ENCODE measurements at places on chromosomes 2 and 18.

- DNase-seq, result peak; percentile 32
Measured at GRCh38 chr2:111118981-111119821, 1.5 kb upstream of the BCL2L11 start.

GRCh38 chr2:134982603-134983002 lies 64.0 kb downstream of the CCNT2 start:
- no peak for DNase-seq

- DNase-seq, result no peak
Measured at GRCh38 chr18:33369711-33370449, 70.6 kb downstream of the CCDC178 start.

GRCh38 chr18:65057439-65058083 lies 693.3 kb upstream of the CDH7 start:
- no peak for DNase-seq

DNA sequence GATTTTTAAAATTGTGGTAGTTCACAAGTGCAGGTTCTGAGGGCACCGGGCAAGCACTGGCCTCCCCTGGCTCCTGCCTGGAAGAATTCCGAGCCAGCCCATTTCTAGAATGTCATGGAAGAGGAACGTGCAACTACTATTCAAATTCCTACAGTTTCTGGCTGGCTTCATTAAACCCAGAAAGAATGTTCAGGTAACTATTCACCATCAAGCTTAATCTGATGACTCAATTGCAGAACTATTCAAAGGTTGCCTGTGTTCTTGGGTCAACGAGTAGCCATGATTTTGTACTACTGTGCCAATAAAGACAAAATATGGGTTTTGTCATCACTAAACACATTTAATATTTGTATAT lies 14.3 kb upstream of the MFF start:
- DNase-seq, result no peak

GRCh38 chr2:105373344-105373781 lies 25.5 kb downstream of the FHL2 start:
- no peak for DNase-seq

DNA sequence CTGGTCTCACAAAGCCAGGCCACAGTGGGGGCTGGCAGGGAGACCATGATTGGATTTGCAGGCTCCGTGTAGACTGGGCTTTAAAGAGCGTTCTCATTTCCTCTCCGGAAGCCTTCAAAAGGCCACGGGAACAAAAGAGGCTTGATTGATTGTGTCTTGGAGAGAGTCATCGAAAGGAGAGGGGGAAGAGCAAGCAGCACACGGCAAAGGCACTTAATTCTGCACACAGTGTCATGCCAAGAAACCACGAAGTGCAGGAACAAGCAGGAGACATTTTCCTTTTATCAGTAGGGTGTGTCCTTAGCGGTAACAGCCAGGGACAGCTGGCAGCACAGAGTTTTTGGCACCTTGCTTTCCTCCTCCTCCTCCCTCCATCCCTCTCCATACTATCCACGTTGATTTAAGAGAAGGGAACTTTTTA lies 47.7 kb downstream of the GLI2 start:
- DNase-seq, result no peak

DNA sequence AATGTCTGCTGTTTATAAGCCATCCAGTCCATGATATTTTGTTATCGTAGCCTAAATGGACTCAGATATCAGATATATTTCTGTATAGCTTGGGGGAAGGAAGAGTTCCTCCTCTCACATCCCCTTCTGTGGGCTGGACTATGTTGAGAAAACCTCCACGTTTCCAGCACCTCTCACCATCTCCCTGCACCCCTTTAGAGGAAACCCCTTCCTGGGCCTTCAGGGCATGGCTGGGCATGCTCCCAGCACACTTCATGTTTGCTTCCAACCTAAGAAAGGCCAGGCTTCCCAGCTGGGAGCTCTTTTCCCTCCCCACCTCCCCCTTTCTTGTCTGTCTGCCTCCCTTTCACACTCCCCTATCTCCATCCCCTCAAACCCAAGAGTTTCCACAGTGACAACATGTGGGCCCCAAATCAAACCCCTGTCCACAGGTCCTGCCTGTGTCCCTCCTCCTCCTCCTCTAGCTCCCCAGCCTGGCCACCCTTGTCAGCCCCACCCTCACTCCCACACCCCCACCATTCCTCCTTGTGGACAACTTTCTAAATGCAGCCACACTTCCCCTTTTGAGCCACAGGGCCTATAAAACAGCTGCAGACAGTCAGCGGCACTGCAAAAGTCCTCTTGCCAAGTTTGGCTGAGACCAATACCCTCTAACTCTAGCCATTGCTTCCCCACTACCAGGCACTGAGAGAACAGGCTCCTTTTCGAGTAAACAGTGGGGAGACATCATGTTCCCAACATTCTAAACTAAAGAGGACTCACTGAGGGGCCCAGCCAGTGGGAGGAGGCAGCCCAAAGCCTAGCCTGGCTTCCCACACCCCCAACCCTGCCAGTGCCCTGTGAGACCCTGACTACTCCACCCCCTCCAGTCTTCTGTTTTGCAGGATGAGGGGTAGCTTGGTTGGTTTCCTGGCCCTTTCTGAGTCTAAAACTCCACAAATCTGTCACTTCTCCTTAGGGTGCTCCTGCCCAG lies 120.5 kb downstream of the ZFP36L2 start:
- DNase-seq, result no peak

DNA sequence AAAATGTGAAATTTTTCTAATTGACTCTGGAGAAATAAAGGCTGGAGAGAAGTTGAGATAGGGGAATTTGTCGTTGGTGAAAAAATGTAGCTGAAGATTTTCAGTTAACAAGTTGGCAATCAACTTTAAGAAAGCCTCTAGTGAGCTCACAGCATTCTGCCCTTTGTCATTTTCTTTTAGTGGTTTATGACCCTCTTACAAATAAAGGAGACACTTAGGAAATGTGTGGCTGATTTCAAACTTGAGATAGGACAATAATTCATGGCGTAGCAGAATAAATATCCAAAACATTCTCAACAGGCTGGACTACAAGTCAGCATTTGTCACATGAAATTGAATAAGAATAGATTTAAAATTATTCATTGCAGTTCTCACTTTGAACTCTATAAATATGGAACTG lies 412.5 kb upstream of the SPHKAP start:
- no peak for DNase-seq

- DNase-seq, result no peak
Measured at GRCh38 chr18:26981360-26982082, 116.0 kb upstream of the AQP4 start.

GRCh38 chr18:12443551-12443950 lies 35.8 kb downstream of the PRELID3A start:
- no peak for DNase-seq

DNA sequence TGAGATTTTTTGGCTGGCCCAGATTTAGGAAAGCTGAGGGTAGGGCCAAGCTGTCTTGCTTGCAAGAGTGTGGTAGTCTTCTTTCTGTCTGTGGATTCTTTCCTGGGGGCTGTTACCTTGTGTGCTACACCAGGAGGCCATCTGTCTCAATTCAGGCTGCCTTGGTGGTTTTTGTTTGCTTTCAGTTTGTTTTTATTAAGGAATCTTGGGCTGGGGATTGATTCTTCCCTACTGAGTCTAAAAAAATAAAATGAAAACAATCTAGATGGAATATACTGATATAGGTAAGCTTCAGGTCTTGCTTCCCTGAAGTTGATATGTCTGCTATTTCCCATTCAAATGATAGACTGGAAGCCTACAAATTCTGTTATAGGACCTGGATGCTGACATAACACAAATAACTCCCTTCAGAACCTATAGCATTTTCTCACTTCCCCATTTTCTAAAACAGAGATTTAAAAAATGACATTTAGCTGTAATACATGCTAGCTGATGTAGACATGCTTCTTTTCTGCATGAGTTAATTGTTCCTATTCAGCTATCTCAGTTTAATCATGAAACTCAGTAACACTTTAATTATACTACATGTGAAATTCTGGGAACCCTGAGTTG lies 5.3 kb downstream of the LHCGR start:
- no peak for DNase-seq

- no peak for DNase-seq
Measured at GRCh38 chr2:52288596-52288995, 1256.7 kb upstream of the NRXN1 start.

DNA sequence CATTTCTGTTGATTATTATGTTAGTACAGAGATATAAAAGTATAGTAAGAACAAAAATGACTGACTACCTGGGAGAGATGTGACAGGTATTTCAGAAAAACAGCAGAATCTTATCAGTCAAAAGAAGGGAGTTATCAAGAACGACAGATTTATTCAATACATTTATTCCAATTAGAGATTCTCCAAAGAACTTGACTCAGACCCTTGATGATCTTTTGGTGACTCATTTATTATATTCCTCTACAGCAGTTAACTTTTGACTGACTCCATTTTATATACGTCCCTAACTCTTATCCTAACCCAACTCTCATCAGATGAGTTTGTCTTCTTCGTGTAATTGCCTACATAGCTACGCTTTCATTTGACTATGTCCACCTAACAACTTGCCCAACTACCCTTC lies 91.1 kb downstream of the C2orf74 start:
- no peak for DNase-seq

- DNase-seq, result peak; percentile 1
Measured at GRCh38 chr18:53838746-53839145, 385.7 kb downstream of the MBD2 start.

DNA sequence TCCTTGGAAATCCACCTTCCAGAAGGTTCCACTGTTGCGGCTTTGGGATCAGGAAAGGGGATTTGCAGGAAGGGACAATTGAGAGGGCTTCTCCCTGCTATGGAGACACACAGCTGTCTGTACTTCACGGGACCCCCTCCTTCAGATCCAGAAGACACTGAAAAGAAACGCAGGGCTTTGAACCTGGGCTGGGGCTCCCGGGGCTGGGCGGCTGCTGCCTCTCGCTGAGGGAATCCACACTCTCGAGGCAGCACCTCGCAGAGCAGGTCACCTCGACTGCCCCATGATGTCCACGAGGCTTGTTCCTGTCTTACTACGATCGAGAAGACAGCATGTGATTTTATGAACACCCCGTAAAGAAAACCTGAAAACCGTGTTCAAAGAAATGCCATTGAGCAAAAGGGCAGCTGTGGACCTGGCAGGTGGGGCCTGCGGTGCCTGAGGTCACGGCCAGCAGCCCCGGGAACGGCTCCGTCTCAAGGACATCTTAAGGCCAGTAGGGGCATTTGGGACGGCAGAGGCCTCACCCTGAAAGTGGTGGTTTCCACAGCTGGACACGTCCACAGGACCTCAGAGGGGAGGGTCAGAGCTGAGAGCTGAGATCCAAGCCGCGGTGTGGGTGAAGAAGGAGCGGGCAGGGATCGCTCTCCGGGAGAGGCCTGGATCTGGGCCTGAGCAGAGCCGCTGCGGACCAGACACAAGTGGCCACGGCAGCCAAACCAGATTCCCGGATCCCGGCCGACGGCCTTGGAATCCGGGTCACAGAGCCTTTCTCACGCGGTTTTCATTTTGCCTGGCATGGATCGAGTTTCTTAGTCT lies 165.7 kb downstream of the RTP5 start:
- no peak for DNase-seq

DNA sequence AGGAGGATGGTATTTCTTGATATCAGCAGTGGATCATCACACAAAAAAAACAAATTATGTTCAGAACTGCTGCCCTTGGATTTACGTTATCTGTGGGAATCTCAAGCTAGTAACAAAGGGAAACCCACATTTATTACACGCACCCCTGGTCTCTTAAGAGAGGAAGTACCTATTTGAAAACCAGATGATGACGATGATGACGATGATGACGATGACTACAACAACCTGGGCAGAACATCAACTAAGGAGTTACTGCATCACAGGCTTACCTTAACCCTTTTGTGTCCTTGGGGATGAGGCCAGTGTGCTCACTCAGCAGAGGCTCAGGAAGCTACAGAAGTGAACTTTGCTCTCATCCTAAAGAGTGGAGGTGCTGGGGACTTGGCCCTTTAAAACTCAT lies 169.4 kb downstream of the FSHR start:
- DNase-seq, result no peak

DNA sequence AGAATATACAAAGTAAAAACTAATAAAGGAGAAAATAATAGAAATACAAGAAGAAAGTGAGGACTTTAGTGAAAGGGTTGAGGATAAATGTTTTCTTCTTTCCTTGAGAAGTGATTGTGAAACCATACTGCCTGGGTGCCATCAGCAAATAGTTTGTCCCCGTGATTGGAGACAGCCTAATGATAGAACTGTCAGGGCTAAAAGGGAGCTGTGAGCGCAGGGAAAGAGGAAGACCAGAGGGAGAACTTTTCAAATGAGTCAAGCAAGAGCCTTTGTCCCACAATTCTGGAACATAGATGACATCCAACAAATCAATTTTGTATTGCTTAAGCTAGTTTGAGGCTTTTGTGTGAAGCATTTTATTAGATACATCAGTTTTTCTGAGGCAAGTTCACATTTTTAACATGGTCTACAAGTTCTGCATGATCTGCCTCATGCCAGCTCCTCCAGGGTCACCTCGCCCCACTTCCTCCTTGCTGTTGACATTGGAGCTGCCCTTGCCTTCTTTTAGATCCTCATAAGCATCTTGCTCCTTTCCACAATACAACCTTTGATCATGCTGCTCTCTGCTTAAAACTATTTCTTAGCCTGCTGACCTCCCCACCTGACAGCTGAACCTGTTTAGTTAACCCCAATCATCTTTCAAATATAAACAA lies 213.4 kb upstream of the REG3G start:
- DNase-seq, result no peak

GRCh38 chr2:196336715-196337114 lies 165.3 kb upstream of the STK17B start:
- no peak for DNase-seq

DNA sequence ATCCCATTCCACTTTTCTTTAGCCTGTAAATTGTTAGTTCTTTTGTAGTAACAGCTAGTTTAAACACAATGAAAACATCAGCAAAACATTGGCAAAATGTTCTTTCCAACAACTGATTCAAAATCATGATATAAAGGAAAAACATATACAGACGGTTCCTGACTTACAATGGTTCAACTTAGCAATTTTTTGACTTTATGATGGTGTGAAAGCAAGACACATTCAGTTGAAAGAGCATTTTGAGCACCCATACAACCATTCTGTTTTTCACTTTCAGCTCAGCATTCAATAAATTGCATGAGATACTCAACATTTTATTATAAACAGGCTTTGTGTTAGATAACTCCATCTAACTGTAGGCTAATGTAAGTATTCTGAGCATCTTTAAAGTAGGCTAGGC lies 185.1 kb downstream of the NOL4 start:
- no peak for DNase-seq

DNA sequence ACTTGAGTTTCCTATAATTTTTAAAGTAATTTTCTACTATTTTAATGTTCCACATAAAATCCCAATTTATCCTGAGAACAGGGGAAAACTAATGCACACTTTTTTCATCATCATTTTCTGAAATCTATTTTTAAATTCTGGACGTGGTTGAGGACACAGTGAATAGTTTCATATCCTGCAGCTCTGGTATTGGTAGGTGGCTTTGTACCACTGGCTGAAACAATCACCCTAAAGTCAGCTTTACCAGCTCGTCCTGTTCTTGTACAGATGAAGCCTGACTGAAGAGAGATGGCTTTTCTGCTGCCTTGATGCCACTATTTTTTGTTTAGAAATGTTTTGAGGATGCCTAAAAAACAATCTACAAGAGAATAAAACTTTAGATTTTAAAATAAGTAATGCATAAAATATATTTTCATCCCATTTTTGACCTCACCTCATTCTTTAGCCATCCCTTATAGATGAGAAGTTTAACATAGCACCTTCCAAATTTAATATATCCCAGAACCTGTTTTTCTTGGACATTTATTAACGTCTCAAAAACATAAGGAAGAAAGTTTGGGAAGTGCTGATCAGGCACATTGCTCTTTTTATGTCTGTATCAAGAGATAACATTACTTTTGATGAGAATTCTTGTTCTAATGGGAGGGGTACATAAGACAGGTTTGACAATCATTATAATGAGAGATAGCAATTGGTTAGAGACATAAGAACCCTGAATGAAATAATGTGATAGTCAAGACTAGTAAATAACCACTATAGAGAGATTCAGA lies 80.9 kb downstream of the GALNT1 start:
- DNase-seq, result no peak
